ENCODE measurements at places on chromosomes 6 and 20.

- DNase-seq, result no peak
Observed at GRCh38 chr20:38514947-38515346, 42.3 kb downstream of the RALGAPB start.

- no peak for DNase-seq
Observed at GRCh38 chr6:34151321-34152041, 5.6 kb upstream of the GRM4 start.

DNA sequence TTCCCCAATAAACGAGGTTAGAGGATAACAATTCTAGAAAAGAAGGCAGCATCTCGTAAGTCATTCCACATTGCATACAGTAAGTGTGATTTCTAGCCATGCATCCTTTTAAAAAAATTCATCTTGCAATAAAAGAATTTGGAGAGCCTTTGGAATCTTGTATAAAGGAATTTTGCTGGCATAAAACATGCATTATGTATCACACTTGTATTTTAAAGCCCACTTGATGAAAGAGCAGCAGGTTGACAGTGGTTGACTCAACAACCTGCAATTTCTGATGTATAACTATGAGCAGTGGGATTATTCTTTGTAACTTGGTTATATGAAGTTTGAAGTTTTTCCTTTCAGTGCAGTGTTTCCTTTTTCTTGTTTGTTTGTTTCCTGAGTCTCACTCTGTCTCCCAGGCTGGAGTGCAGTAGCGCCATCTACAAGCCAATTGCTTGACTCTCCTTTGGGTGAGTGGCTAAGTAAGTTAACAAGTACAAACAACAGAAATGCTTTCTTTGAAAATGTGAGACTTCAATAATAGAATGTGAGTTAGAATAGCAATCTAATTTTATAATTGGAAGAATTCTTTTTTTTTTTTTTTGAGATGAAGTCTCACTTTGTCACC is 39.9 kb downstream of the JARID2 start:
- DNase-seq, result no peak

- DNase-seq, result no peak
Observed at GRCh38 chr20:25221592-25222460, 26.1 kb upstream of the PYGB start.

DNA sequence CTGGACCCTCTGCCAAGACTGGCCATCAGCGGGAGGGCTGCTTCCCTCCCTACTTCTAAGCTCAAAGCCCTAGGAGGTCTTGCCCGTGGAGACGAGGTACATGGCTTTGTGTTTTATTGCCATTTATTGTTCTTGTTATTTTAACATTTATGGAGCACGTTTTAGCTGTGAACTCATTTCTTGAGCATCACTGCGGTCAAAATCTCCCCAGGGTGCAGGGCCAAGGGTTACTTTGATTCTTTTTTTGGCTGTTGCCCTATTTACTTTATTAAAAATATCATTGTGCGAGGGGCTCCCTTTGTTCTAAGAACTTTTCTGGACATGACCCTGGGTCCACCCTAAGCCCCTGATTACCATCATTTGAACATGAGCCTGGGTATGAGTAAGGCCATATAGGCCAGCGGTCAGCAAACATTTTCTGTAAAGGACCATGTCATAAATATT is 51.6 kb downstream of the EYA2 start:
- DNase-seq, result no peak

DNA sequence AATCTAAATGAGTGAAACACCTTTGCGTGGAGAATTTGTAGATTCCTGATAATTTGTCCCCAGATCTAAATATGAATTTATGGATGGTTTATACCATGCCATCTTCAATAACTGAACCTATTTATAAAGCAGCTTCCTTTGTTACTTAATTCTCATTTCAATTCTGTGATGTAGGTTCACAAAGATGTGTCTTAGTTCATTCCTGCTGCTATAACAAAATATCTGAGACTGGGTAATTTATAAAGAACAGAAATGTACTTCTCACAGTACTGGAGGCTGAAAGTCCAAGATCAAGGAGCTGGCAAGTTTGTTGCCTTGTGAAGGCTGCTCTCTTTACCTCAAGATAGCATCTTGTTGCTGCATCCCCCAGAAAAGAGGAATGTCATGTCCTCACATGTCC is 2.1 kb upstream of the TFB1M start:
- no peak for DNase-seq

DNA sequence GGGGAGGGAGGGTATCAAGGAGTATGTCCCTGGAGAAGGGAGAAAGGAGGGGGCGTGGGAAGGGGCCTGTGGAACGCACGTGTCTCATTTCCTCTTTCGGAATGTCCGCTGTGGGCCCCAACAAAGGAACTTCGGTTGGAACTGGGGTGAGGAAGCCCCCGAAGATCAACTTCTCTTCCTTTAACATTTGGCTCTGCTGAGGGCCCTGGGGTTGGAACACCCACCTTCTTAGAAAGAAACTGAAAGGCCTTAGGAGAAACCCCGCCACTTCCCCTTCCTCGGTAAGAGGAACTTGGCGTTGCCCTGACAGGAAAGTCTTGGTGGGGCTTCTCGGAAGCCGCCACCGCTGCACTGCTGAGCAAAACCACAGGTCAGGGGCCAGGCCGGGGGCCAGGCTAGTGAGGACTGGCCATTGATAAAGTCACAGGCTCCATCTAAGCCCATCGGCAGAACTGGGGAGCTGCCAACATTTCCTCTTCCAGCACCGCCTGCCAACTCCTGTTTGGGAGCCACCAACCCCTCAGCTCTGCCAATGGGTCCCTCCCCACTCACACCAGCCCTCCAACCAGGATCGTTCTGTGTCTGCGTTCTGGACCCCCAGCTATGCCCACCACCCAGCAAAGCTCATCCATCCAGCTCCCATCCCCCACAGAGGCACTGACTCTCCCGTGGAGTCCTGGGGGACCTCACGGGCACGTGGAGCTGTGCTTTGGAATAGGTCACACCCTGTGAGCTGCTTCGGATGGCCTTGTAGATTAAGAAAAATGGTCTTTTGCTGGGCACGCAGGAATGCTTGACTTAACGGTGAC is 44.8 kb downstream of the FGD2 start:
- peak; percentile 99 for DNase-seq

- DNase-seq, result no peak
Observed at GRCh38 chr6:16403831-16404230, 165.4 kb downstream of the GMPR start.

All from inflammatory macrophage treated with lipopolysaccharide for 4 hours (primary cell).